ENCODE measurements at places on chromosomes 1 and 21.

DNA sequence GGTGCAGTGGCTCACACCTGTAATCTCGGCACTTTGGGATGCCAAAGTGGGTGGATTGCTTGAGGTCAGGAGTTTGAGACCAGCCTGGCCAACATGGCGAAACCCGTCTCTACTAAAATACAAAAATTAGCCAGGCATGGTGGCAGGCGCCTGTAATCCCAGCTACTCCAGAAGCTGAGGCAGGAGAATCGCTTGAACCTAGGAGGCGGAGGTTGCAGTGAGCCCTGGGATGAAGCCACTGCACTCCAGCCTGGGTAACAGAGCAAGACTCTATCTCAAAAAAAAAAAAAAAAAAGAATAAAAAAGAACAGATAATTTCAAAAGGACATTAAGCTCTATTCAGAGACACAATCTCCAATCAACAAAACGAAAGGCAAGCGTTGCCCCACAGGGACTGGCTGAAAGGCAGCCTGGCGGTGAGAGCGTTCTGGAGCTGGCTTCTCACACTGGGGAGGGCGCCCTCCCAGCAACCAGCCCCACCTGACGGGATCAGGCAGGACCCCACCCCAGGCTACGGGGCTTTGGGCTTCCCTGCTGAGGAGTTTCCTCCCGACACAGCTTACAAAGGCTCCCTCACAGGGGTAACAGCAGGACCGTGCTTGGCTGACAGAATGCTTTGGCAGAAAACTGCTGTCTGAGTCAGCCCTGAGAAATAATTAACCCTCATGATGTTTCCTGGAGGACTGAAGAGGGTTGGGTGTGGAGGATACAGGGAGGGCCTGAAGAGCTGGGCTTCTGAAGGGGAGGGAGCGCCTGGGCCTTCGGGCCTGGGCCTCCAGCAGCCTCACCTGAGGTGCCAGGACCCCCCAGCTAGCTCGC is 31.1 kb upstream of the SRP9 start:
- peak; percentile 81 for DNase-seq

GRCh38 chr1:179743679-179744400 is 749 bp downstream of the FAM163A start:
- peak; percentile 26 for DNase-seq

GRCh38 chr1:182143825-182144645 is 82.5 kb upstream of the ZNF648 start:
- DNase-seq, result peak; percentile 45

- no peak for DNase-seq
Observed at GRCh38 chr1:205492774-205493173, 11.7 kb upstream of the CDK18 start.

DNA sequence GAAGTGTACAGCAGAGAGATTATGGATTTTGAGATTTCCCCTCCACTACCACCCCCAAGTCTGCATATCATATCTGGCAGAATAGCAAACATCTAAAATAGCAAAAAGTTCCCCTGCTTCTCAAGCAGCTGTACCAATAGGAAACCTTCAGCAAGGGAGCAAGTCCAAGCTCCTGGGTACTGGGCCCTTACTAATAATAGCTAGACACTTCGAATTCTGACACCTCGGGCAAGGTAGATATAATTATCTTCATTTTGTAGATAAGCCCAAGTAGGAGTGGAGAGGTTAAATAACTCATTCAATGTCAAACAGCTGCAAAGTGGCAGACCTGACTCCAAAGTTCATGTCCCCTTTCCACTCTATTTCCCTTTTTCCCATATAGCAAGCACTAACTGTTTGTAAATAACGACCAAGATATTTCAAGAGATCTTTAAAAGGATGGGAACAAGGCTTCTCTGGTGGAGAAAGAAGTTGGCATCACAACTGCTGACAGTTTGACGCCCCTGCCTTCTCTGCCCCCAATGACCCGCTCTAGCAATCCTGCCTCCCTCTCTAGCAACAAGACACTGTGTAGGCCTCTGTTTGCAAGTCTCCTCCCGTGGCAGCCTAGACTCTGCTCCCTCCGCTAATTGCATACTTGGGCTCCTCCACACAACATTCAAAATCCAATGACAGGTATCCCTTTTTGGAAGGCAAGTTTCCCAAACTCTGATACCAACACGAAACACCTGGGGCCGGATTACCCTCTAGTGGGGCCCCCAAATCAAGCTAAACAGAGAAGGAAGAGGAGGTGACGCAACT is 18.7 kb upstream of the ADAR start:
- DNase-seq, result peak; percentile 40

DNA sequence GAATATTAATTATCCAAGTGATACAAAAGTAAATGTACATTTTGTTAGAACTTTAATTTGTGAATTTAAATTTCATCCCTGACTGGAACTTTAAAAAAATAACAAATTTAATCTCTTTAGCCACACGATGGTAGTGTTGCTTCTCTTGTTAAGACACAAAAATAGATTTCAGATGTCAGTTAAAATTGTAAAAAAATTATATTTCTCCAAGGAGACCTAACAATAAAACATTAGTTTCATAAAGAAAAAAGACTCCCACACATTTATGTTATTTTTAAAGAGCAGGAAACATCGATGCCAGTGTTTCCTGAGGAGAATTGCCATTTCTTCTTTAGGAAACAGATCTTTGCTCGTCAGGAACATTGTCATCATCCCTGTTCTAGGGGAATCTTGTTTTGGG is 74.0 kb upstream of the DEPDC1 start:
- DNase-seq, result no peak

- DNase-seq, result no peak
Observed at GRCh38 chr1:205798577-205798976, 14.4 kb downstream of the SLC41A1 start.

GRCh38 chr1:151062741-151063371 is 2.7 kb downstream of the MLLT11 start:
- DNase-seq, result no peak

- no peak for DNase-seq
Observed at GRCh38 chr1:177044390-177044789, 120.1 kb downstream of the ASTN1 start.

- DNase-seq, result no peak
Observed at GRCh38 chr1:165117482-165117881, 239.0 kb downstream of the LMX1A start.

DNA sequence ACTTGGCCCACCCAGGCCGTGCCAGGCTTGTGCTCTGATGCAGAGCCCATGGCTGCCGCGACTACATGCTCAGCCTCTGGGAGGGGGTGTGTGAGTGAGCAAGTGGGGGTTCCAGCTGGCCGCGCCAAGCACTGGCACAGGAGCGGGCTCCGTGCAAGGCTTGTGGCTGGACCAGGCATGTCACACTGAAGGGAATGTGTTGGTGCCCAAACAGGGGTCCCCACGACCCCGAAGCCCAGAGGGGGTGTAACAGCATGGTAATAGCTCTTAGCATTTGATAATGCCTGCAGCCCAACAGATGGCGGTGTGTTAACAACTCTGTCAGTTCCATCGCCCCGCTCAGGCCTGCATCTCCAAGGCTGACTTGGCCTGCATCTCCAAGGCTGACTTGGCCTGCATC is 38.3 kb upstream of the CD46 start:
- no peak for DNase-seq

DNA sequence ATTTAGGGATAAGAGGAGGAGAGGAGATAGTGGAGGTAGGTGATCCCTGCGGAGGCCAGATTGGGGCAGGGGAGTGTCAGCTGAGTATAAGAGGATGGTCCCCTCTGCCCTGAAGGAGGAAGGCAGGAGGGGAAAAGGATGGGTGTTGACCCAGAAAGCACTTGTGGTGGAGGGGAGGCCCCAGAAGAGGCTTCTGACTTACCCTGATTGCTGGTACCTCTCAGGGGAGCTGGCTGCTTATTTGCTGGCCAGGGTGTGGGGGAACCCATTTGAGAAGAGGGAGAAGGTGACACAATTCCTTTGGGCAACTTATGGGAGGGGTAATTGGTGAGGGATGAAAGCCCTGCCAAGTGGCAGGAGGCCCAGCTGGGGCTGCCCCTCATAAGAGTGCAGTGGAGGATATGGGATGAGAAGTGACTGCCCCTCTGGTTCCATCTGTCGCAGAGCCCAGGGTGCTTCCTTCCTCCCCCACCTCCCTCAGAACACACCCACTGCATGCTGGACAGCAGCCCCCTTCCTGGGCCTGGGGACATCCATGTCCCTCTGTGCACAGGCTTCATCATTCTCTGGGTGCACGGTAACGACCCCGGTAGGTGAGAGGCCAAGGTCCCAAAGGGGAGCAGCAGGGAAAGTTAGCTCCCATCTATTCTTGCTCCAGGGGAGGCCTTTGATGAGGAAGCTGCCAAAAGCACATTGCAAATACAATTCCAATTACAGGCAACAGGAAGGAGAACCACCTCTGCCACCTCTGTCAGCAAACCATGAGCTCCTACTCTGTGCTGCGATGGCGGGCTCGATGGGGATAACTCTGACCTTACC is 1.4 kb upstream of the PCSK9 start:
- no peak for DNase-seq

GRCh38 chr1:44040418-44040817 is 9.2 kb upstream of the SLC6A9 start:
- DNase-seq, result no peak

- DNase-seq, result no peak
Observed at GRCh38 chr1:234926264-234926558, 202.4 kb downstream of the TOMM20 start.

- no peak for DNase-seq
Observed at GRCh38 chr1:66542314-66542713, 8.4 kb downstream of the SGIP1 start.

- DNase-seq, result peak; percentile 39
Observed at GRCh38 chr1:184843732-184844495, 89.3 kb upstream of the EDEM3 start.

- no peak for DNase-seq
Observed at GRCh38 chr21:46064870-46065214, 33.1 kb upstream of the COL6A2 start.

GRCh38 chr1:9145021-9145668 is 16.2 kb upstream of the GPR157 start:
- no peak for DNase-seq

- DNase-seq, result no peak
Observed at GRCh38 chr1:180975551-180975950, 47.1 kb downstream of the STX6 start.

DNA sequence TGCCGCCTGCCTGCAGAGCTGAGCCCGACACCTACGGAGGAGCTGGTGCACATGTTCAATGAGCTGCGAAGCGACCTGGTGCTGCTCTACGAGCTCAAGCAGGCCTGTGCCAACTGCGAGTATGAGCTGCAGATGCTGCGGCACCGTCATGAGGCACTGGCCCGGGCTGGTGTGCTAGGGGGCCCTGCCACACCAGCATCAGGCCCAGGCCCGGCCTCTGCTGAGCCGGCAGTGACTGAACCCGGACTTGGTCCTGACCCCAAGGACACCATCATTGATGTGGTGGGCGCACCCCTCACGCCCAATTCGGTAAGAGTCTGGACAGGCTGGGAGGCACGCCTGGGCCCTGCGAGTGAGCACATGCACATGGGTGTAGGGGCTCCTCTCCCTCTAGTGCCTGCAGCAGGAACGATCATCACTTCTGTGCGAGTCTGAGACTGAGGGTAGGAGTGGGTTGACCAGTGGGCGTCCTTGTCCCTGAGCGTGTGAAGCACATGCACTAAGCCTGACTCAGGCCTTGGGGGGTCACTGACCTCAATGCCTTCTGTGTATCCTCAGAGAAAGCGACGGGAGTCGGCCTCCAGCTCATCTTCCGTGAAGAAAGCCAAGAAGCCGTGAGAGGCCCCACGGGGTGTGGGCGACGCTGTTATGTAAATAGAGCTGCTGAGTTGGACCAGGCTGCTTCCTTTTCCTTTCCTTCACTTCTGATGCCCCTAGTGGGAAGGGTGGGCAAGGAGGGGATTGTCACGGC is 6.9 kb downstream of the DMAP1 start:
- peak; percentile 48 for DNase-seq

GRCh38 chr1:167342846-167343245 is 122.2 kb downstream of the POU2F1 start:
- DNase-seq, result peak; percentile 7

DNA sequence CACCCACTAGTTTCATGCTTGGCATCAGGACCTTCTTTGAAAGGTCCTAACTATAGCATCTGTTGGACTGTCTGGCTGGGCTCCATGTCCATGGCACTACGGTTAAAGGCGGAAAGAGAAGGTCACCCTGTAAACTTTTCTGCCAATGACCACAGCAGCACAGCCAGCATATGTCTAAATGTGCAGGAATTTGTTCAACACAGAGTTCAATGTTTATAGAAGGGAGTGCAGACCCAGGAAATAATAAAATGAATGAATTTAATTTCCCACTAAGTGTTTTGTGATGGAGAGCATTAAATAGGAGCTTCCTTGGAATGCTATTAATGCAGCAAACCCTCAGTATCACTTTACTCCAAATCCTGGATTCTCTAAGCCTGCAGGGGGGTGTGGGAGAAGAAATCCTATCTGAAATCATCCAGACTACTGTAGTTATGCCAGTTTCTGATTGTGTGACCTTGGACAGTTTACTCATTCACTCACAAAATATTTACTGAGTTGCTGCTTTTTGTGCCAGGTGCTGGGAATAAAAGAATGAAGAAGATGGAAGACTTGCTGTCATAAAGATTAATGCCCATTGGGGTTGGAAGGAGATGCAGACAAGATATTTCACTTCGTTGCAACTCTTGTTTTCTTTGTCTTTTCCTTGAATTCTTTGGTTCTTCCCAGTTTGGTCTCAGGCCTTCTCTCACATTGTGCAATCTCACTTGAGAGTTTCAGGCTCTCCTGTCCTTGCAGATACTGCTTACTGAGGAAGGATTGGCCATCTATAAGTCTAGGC is 195.0 kb downstream of the ROR1 start:
- no peak for DNase-seq

DNA sequence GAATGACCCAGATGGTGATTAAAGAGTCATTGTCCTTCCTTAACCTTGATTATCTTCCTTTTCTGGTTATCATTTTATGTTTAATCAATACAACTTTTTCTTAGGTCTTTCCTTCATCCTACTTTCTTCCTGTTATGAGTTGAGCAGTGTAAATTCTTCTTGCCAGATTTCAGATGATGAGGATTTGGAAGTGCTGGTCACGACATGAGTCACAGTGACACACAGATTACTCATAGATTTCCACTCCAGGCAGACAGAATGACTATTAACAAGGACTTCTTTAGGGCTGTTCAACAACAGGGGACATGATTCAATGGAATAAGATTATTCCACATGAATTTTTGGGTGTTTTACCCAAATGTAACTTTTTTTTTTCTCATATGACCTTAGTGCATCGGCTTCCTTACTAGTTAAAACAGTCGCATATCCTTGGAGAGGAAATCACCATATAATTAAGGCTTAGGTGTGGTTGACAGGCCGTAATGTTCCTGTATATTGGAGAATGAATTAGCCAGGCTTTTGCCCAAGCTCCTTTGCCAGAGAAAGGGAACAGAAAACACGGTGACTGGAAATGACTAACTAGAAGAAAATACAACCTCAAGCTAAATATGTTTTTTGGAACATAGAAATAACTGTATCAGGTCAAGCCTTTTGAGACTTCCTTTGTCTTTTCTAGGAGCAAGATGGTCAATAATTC is 44.2 kb downstream of the PRRX1 start:
- DNase-seq, result no peak

Data from large intestine (tissue), 12 donors.